Astrocyte of the cerebellum (primary cell): ENCODE measurements at places on chromosomes 16 and 17.

GRCh38 chr16:74166456-74166855, 130.2 kb upstream of the PSMD7 start:
- DNase-seq: no peak

DNA sequence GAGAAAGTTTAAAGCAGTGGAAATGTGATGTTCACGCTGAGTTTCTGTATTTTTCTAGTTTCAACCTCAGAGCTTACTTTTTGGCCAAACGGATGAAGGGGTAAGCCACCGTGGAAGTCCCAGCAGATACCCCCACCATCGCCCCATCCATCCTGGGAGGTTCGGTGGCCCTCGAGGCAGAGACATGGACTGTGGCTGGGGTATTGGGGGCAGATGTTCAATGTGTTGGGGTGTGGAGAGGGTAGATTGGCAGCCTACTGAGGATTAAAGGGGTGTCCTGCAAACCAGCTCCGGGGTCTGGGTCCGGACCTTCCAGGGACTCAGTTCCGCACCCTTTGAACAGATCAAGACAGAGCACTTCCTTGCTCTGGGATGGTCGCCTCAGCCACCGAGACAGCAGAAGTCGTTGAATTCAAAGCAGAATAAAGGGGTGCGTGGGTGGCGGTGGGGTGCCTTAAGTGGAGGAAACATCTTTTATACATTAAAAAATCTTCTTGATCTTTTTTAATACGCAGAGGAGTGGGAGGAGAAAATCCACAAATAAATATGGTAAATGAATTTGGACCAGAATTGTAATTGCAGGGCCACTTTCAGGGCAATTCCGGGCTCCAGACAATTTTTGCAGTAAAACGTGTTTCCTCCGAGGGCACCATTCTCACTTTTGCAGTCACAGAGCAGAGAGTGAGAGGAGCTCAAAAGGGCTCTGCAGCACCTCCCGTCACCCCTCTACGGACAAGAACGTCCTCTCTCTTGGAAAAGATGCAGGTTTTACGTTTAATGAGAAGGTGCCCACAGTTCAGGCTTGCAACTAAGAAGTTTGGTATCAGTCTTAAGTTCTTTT, 8.2 kb upstream of the CBX8 start:
- DNase-seq: no peak

DNA sequence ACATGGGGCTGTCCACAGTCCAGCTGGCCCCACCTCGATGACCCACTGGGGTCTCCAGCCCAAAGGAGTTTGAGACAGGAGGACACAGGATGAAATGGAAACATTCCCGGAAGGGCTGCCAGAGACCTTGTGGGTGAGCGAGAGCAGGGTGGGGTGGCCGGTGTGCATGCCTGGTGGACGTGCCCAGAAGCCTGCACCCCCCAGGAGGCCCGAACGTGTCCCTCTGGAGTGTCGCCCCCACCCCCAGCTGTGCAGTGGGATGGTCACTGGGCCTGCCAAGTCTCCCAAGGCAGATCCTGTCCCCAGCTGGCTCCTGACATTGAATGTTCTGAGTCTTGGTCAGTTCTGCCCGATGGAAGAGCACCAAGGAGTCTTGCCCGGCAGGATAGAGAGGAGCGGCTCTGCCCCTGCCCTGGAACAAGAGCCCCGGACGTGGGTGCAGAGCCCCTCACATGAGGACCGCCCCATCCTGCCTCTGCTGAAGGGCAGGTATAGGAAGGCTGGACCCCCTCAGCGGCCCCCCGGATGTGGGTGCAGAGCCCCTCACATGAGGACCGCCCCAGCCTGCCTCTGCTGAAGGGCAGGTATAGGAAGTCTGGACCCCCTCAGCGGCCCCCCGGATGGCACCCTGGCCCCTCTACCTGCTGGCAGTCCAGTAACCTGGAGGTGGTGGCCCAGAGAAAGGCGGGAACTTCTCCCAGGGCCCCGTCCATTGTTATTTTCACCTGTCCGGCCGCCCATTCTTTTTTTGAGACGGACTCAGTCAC, 3.1 kb upstream of the CAPN15 start:
- DNase-seq: no peak

- no peak for DNase-seq
Observed at GRCh38 chr16:86565181-86565631, 1.4 kb upstream of the FOXC2 start.

DNA sequence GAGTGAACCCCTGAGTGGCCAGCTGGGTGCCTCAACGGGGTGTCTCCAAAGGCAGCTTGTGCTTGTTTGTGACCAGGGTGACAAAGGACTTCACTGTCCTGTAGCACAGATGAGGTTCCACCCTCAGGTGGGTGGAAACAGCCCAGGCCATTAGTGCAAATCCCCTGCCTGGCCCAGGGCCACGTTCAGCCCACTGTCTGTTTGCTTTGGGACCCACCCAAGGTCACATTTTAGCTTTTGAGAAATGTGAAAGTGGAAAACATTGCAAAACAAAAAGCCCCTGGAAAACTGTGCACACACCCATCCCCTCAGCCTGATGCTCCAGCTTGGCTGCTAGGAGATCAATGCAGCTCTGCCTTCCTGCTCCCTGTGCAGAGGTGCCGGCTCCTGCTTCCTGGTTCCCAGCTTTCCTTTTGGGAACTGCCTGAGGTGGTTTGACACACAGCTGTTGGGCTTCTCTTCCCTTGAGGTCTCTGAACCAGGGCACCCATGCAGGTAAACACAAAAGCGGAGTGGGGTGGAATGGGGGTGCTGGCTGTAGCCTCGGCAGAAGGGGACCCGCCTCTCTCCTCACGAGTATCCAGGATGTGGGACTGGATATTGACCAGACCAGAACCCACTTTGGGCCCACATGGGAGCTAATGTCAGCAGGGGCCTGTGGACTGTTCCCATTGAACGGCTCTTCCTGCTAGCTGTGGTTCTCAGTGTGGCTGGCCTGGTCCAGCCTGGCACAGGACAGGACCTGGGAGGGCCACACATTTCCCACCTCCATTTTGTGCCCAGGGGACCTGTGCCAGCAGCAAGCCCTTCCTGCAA, 7.9 kb upstream of the SPHK1 start:
- no peak for DNase-seq

DNA sequence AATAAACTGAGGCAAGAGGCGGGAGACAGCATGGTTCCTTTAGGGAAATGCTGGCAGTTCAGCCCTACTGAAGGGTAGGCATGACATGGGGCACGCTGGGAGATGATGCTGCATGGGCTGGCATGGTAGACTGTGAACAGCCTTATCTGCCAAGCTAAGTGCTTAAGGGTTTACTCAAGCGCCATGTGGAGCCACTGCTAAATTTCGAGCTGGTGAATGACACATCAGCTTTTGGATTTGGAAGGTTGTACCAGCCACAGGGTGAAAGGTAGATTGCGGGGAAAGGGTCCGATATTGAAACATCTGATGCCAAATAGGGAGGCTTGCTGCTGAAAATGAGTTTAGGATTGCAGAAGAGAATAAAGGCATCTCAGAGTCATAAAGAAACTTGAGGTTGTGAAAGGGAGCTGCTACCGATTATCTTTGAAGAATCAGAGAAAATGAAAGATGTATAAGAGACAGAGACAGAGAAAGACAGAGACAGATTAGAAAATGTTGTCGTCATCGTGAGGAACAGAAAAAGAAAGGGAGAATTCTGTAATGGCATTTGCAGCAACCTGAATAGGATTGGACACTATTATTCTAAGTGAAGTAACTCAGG, 16.3 kb downstream of the PIK3R5 start:
- no peak for DNase-seq

- DNase-seq: no peak
Observed at GRCh38 chr17:26773189-26774188, 520.4 kb upstream of the WSB1 start.

DNA sequence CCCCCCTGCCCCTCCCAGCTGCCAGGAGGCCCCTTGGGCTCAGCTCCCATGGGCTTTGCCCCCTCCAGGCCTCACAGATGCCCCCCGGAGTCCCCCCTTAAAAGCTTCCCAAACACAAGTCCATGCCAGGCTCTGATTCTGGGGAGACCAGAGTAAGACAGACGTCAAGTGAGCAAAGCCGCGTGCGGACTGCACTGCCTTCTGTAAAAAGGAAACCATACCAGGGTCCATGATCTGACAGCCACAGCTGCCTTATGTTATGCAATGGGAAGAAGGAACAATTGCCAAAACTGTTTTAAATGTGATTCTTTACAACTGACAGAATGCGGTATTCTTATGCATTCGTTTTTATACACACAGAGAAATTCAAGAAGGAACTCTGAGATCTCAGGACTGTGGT, 17.9 kb upstream of the HEXD start:
- DNase-seq: no peak

- no peak for DNase-seq
Observed at GRCh38 chr16:83220066-83220465, 587.7 kb upstream of the HSBP1 start.

- no peak for DNase-seq
Observed at GRCh38 chr16:28180655-28181460, 30.9 kb downstream of the XPO6 start.

DNA sequence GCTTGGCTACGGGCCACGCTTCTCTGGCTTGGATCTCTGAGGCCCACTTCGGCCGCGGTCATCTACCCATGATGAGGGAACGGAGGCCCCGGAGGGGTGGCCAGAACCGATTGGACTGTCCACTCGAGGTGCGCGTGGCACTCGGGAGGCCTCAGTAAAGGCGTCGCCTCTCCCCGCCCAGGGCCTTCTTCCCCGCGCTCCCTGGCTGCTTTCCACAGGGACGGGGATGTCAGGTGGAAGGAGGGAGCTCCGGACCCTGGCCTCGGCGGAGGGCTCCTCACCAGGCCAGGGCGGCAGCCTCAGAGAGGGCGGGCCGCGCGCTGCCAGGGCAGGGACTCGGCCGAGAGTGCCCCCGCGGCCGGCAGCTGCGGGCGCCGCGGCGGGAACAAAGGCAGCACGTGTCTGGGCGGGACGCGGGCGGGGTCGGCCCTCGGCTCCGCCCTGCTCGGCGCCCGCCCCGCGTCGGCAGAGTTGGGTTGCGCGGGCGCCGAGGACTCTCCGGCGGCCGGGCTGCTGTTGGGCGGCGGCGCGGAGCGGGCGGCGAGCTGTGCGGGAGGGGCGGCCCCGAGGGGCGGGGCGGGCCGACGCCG, 587 bp upstream of the CDK5R1 start:
- DNase-seq: peak; percentile 24

- no peak for DNase-seq
Observed at GRCh38 chr17:79218175-79218824, 143.7 kb downstream of the ENGASE start.

- no peak for DNase-seq
Observed at GRCh38 chr17:42760652-42761581, at the start of gene RAMP2. Gene RAMP2, plus strand, starts transcription at chr17:42761227. Its CDS starts 35 bp downstream, at chr17:42761262.

DNA sequence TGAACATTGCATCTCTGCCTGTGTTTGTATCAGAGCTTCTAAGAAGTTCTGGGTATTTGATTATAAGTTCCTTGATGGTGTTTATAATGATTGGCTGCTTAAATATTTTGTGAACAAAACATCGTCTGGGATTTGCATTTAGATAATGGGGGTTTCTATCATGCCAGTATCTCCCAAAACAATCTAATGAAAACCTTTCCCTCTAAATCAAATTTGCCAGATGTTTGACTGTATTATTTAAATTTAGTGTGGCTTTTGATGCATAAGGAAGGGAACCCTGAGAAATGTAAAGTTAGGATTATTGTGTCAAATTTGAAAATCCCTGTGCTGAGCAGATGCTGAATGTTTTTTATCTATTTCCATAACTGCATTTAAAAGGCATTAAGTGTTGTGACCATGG, 159.9 kb downstream of the HS3ST3A1 start:
- DNase-seq: no peak

- no peak for DNase-seq
Observed at GRCh38 chr16:57255686-57256415, 10.8 kb downstream of the ARL2BP start.

- DNase-seq: no peak
Observed at GRCh38 chr17:66476014-66476413, 173.6 kb downstream of the PRKCA start.

GRCh38 chr16:73217654-73218053, 169.7 kb upstream of the ZFHX3 start:
- no peak for DNase-seq

GRCh38 chr16:7363422-7364417, 31.1 kb downstream of the RBFOX1 start:
- DNase-seq: no peak

- DNase-seq: no peak
Observed at GRCh38 chr17:43832168-43832975, 574 bp downstream of the MPP3 start.

GRCh38 chr16:85857406-85857805, 41.6 kb upstream of the IRF8 start:
- DNase-seq: no peak

DNA sequence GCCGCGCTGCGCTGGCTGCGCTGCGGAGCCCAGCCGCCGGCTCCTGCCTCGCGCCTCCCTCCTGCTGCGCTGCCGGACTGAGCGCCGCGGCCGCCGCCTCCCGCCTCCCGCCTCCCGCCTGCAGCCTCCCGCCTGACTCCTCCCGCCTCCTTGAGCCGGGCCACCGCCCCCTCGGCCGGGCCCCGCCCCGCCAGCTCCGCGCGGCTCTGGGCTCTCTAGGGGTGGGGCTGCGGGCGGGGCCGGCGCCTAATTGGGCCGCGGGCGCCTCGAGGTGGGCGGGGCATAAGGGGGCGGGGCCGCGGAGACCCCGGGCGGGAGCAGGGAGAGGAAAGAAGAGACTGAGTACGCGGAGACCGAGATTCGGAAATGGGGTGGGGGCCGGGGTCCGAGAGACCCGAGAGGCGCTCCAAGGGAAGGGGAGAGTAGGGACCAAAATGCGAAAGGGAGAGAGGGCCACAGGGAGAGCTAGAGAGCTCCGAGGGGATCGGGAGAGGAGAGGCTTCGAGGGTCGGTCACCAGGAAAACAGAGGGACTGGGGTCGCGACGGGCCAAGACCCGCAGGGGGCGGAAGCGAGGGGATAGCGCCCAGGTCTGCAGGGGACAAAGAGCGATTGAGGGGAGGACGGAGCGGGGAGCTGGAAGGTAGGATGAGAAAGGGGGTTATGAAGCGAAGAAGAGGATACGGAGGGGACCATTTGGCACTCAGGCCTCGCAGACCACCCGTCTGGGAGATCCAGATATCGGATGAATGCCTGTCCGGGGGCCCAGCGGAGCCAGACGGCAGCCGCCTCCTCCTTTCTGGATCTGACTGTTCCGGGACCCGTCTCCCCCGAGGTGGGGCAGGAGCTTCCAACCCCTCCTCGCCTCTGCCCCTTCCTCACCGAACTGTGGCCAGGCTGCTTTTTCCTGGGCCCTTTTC, at the start of gene C1QL1:
TSS of gene C1QL1 (minus strand) at position 79 of the 919 bp plus-strand sequence. CDS start 255 bp downstream, outside the sequence.
- peak; percentile 56 for DNase-seq
